ENCODE measurements at places on chromosomes 1 and 21. TPM values are rescaled to one million over a fixed set of nuclear protein-coding genes. Genes with fewer than 3 reads are reported as not detected.

HSD3B2 gene
- not detected for total RNA-seq

DNA sequence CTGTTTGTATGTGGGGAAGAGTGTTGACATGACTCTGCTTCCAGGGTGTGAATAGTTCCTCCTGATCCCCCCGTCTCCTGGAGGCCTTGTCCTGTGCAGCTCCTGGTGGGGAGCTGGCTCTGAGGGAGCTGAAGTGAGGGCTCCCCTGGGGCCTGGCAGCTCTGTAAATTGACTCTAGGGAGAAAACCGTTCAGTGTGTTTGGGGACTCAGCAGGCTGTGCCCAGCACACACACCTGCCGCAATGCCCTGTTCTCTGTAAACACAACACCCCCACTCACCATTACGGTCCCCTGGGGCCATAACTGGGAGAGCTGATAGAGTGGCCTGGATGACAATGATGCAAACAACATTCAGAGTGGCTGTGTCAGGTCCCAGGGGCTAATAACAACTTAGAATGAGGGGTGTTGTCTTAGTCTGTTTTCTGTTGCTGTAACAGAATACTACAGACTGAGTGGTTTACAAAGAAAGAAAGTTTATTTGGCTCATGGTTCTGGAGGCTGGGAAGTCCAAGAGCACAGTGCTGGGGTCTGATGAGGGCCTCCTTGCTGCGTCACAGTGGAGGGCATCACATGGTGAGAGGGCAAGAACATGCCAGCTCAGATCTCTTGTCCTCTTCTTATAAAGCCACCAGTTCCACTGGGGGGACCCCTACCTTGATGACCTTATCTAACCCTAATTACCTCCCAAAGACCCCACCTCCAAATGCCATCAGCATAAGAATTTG lies 15.3 kb downstream of the ADORA1 start:
- no peak for DNase-seq

GPR161 gene
- total RNA-seq: 21.1 TPM

GRCh38 chr1:9658199-9658598 lies 6.7 kb downstream of the PIK3CD start:
- DNase-seq: no peak

DNA sequence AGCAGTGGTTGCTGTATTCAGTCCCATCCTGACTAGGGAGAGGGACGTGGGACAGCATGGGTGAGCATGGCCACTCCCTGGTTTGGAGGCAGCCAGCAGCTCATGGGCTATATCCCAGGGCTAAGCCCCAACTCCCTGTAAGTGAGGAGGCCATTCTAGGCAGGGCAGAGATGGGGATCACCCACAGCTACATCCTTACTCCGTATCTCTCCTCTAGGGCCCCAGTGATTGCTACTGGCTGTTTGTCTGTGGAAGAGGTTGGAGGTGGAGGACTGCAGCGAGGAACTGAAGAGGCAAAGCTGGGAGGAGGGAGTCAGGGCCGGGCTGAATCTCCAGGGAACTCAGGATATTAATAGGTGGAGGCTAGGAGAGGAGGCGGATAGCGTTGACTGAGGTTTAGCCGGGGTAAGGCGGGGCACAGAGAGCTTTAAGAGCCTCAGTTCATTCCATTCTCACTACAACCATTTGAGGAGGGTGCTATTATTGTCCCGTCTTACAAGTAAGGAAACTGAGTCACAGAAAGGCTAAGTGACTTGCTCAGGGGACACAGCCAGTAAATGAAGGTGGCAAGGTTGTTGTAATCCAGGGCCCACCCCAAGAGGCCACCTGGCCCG lies 6.8 kb downstream of the OLIG2 start:
- DNase-seq: no peak

- DNase-seq: peak; percentile 71
Observed at GRCh38 chr1:38045401-38046332, 926 bp downstream of the POU3F1 start.

DNA sequence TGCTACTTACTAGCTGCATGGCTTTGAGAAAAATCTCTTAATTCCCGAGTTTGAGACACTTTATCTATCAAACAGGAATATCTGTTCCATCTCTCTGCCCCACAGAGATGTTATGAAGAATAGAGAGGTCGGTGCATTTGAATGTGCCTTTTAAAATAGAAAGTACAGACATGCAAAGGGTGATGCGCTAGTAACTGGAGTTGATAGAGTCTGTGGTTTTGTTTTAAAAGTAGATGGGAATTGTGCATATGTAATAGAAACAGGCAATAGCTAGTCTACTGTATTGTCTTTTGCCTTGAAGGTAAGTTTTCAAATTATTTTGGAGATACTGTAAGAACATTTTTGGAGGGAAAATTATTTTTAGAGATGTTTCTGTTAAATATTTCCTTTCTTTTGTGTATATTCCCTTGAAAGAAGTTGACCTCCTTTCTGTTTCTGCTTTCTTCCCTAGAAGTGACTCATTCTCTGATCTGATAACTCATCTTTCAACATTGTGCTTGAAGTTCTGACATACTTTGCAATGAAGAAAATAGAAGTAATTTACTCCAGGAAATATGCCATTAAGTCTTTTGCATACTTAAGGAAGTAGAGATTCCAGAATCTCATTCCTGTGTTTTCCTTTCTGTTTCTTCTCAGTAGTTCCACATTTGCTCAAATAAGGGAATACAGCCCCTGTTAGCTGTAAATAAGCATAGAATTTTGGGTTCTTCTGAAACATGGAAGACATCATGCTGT lies 151.6 kb downstream of the SDCCAG8 start:
- no peak for DNase-seq

OVAAL gene
- total RNA-seq: not detected

- DNase-seq: peak; percentile 50
Observed at GRCh38 chr1:229102741-229103391, 168.0 kb upstream of the RAB4A start.

DNA sequence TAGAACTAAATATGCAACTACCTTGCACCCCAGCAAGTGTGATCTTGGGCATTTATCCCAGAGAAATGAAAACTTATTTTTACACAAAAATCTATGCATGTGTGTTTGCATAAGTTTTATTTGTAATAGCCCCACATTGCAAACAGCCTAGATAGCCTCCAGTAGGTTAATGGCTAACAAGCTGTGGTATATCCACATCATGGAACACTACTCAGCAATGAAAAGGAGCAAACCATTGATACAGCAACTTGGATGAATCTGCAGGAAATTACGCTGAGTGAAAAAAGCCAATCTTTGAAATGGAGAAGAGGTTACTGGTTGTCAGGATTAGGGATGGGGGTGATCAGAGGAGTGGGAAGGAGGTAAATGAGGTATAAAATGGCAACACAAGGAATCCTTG lies 67.8 kb downstream of the HHAT start:
- DNase-seq: no peak

DNA sequence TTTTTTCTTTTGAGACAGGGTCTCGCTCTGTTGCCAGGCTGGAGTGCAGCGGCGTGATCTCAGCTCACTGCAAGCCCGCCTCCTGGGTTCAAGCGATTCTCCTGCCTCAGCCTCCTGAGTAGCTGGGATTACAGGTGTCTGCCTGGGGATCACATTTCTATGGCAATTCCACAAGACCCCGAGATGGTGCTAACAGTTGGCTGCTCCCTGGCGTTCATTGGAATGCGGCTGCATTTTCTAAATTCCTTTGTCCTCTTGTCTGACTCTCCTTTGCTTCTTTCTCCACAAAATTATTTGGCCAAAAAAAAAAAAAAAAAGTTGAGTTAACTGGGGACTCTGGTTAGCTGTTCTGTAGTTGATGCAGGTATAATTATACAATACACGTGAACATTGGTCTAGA lies 176.4 kb downstream of the ETS2 start:
- peak; percentile 82 for DNase-seq

BRINP3 gene
- total RNA-seq: not detected

GRCh38 chr1:19938472-19938871 lies 15.1 kb upstream of the PLA2G2E start:
- DNase-seq: no peak

GRCh38 chr1:194618101-194618500 lies 1431.7 kb upstream of the B3GALT2 start:
- DNase-seq: no peak

- DNase-seq: no peak
Observed at GRCh38 chr1:85407746-85408377, 57.1 kb downstream of the DDAH1 start.

ZNF697 gene
- total RNA-seq: 8.3 TPM

- peak; percentile 89 for DNase-seq
Observed at GRCh38 chr1:205791568-205792180, 16.4 kb upstream of the RAB29 start.

FAM20B gene
- total RNA-seq: 33.8 TPM

ZFP69 gene
- 8.9 TPM for total RNA-seq

DDR2 gene
- total RNA-seq: 0.69 TPM

S100A2 gene
- total RNA-seq: not detected

WDR64 gene
- total RNA-seq: not detected

DNA sequence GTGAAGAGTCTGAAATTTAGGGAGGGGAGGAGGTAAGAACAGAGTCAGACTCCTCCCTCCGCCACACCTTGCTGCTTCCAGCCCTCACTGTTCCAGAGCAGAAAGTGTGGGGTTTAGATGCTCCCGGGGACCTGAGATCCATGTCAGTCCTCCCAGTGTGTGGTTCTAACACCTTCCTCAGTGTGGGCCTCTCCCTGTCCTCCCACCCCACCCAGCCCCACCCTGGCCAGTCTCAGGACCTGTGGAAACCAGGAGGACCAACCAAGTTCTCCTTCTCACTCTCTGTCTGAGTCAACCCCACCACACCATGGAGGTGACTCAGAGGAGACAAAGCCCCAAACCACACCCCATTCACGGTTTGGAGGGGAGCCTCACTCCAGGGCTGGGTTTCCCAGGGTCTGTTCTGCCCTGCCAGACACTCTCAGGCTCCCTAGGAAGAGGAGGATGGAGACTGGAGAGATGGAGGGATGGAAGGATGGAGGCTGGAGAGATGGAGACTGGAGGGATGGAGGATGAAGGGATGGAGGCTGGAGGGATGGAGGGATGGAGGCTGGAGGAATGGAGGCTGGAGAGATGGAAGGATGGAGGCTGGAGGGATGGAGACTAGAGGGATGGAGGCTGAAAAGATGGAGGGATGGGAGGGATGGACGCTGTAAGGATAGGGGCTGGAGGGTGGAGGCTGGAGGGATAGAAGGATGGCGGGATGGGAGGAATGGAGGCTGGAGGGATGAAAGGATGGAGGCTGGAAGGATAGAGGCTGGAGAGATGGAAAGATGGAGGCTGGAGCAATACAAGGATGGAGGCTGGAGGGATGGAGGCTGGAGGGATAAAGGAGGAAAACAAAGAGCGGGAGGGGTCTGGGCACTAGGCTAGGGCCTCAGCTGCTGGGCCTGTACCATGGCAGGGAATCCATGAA lies 100.9 kb upstream of the RUNX3 start:
- no peak for DNase-seq

DNA sequence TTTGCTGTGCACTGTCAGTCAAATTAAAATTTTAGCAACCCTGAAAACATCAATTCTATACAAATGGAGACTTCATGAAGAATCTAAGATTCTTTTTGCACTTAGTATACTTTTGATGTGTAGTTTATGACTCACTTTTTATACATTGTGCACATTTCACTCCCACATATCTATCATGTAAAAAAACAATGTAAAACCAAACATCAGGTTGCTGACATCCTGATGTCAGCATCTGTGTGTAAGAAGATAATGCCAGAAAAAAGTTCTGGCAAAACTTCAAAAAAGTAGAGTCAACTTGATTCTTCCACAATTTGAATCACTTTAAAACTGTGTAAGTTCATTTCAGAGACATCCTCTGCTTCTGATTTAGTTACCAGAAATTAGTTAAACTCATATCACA lies 115.7 kb downstream of the CENPF start:
- no peak for DNase-seq

RAD54L gene
- 22.2 TPM for total RNA-seq

- no peak for DNase-seq
Observed at GRCh38 chr1:87723193-87723592, 394.5 kb downstream of the LMO4 start.

DNA sequence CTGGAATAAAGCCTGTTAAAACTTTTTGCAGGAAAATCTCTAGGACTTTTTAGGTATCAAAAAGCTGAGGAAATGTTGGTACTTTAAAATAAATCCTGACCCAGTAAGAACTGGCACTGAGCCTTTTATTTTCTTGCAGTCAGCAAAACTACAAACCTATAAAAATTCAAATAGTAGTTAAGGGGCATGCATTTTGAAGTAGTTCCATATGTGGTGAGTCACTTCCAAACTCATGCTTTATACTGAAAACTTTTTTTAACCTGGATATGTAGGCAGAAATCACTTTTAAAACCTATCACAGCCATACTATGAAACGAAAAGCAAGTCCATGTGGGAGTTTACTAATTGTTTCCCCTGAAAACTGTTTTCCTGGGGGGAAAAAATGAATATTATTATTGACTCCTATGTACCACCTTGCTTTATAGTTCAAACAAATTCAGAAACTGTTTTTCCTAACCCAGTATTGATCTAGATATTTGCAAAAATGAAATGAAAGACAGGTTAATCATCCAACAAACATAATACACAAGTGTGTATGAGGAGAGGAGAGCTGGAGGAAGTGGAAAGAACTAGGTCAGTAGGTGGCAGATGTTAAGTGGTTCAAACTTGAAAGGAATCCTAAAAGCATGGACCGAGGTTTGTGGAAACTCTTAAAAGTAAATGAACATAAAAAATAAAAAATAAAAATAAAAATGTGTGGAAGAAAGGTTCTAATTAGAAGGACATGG lies 30.5 kb downstream of the NRIP1 start:
- no peak for DNase-seq

DNA sequence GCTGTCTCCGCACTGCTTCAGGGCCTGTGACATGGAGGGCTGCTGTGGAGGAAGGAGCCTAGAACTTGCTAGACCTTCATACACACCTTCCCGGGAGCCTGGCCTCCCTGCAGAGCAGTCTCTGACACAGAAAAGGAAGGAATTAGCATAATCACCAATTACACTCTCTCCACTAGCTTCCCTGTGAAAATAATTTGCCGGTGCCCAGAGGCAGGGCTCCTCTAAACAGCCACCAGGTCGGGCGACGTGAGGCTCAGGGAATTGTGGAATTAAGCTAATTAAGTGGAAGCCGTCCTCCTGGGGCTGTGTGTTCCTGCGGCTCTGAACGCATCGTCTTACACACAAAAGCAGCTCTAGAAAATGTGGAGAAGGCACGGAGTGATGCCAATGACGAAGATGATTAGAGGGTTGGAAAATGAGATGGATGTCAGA lies 82.6 kb downstream of the NENF start:
- peak; percentile 80 for DNase-seq

MCL1 gene
- total RNA-seq: 202 TPM

DNASE2B gene
- not detected for total RNA-seq

SLC44A5 gene
- total RNA-seq: 25.3 TPM

DNA sequence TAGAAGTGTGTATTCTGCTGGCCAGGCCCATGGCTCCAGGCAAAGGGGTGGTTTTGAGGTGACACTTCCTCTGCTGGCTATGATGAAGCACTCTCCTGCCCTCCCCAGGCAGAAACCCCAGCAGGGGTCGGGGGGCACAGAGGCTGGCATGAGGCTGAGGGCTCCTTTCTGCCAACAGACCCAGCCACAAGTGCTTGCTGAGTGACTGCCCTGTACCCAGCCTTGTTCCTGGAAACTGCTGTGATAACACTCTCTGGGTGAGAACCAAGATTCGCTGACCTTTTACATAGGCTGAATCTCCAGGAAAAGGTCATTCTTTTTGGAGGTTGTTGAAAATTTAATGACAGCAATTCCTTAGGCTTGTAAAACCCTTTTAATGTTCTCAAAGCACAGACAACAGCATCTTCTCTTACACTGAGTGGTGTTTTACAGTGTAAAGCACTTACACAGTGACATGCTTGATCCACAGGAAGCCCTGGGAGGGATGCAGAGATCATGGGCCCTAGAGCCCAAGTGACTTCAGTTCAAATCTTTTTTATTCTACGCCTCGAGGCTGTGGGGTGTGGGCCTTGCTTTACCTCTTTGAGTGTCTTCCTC lies 155.5 kb upstream of the FGGY start:
- no peak for DNase-seq

- no peak for DNase-seq
Observed at GRCh38 chr1:228339059-228339704, 67.5 kb downstream of the TRIM11 start.

GUCA2B gene
- not detected for total RNA-seq

Data from neural progenitor cell (in vitro differentiated cells).